ENCODE measurements at places on chromosomes 3 and 15.

- DNase-seq: no peak
Measured at GRCh38 chr3:33936921-33937525, 138.6 kb downstream of the PDCD6IP start.

DNA sequence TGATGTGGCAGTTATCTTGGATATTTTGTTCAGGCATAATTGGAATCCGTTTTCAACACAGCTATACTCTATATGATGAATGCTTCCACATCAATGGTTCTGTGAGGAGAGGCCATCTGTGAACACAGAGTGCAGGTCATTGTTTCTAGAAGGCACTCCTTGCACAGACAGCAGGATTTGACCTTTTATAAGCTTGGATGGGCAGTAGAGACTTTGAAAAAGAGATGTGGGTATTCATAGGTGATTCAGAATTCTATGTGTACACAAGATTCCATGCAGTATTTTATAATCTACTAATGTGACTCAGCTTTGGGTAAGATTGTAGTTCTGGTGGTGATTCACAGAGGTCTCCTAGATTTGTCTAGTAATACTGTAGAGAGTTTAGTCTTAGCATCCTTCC, 12.5 kb downstream of the ARPP21 start:
- no peak for DNase-seq

DNA sequence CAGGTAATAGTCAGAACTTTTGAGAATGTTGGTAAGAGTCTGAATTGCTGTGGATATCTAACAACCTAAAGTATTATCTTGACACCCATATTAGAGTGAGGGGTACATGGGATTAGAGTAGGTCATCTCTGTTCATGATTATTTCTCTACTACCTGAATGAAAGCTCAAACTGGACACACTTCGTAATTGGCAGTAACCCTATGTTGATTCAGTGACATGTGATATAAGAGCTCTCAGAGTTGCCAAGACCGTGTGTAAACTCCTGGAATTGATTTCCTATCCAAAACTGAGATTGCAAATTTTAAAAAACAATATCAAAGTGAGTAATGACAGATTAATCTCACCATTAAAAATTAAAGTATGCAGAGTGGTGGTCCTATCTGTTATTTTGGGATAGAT, 214.8 kb upstream of the ARHGEF26 start:
- no peak for DNase-seq

- peak; percentile 48 for DNase-seq
Measured at GRCh38 chr15:100248236-100248635, 93.5 kb downstream of the ADAMTS17 start.

DNA sequence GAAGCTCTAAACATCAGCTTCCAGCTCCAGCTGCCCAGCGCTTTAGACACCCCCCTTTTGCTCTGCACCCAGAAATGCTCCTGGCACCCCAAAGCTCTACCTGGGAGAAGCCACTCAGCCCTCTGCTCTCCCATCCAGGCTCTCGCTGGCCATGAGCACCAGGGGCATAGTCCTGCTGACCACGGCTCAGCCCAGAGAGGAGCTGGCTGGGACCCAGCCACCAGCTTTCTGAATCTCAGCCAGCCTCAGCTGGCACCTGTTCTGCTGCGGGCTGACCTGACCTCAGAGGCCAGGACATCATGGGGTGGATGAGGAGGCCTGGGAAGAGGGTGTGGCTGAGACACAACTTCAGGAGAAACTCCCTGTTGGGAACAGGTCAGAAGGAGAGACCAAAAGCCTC, 8.6 kb downstream of the NTRK3 start:
- no peak for DNase-seq

All from RWPE2 (cell line).